ENCODE measurements at places on chromosomes 16 and 17. TPM values are rescaled to one million over a fixed set of nuclear protein-coding genes. Genes with fewer than 3 reads are reported as not detected.

NPIPB13 gene
- total RNA-seq = 8.3 TPM

ZG16 gene
- 9.9 TPM for total RNA-seq

DNA sequence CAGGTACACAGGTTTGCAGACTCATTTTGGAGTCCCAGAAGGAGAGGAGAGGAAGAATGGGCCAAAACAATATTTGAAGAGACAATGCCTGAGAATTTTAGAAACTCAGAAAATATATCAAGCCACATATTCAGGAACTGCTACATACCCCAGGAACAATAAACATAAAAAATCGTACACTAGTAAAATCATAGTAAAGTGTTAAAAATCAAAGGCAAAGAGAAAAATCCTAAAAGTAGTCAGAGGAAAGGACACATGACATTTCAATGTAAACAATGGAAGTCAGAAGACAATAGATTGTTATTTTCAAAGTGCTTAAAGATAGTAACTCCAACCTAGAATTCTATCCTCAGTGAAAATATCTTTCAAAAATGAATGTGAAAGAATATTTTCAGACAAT lies 28.5 kb upstream of the NACA2 start:
- no peak for DNase-seq

DNA sequence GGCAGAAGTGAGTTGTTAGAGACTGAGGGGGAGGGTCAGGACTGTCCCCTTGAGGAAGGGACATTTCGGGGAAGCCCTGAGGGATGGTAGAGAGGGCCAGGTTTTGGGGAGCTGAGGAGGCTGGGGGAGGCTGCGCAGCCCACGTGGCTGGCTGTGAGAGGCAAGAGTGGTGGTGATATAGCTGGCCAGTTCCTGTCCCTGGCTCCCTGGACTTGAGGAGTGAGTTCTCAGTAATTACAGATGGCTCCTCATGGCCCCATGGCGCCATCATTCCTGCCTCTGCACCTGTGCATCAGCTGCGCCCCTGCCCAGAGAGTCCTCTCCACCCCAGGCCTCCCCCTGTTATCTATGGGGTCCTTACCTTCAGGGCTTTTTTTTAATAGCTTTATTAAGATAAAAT lies 30.3 kb downstream of the MPRIP start:
- no peak for DNase-seq

DNA sequence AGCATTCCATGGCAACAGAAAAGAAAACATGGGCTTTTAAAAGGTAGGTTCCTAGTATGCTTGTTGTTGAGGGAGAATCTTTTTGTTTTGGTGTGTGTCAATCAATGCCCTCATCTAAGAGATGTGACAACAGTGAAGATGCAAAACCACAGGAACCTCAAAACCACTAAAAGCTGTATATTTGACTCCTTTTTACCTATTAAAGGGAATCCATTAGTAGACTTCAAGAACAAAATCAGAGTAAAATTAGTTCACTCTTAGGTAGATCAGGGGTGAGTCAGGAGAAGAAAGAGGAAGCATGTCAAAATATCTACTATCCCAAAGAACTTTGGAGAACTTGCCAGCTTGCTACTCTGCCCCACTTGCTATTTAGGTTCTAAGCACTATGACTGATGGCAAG lies 89.1 kb downstream of the CDK5R1 start:
- no peak for DNase-seq

GRCh38 chr17:64128787-64129514 lies 993 bp downstream of the ERN1 start:
- DNase-seq = peak; percentile 66

DNA sequence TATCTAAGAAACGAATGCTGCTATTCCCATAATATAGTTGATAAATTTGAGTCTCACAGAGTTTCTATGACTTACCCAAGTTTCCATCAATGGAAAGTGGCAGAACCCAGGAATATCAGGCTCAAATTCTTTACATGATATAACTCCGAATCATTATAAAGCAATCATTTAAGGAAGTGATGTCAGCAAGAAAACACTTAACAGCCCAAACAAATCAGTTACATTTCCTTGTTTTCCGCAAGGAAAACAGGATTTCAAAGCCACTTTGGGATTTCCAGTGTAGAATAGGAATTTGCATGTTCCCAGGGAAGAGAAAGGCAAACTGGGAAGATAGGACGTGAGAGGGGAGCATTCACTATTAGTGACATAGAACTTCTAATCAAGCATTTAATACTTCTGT lies 311.4 kb upstream of the GOT2 start:
- DNase-seq = no peak

DNA sequence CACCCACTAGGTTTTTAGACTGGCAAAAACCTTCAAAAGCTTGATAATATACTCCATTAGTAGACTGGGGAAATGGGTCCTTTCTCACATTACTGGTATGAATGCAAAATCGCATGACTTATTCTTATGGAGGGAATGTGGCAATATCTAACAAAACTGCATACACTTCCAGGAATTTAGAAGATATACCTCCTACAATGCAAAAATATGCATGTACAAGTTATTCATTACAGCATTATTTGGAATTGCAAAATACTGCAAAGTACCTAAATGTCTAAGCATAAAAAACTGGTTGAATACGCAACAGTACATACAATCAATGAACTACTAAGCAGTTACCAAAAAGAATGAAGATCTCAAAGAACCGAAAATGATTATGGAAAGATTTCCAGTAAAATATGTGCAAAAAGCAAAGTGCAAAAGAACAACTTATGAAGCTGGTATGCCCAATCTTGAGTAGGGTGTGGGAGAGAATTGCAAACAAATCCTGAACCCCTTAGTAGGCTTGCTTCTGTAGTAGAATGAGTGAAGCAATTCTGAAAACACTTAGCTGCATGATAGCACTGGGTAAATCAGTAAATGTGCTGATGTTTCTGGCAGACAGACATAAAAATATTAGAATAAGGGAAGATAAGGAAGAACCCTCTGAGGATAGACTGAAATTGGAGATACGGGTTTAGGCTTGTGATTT lies 180.1 kb downstream of the PARN start:
- no peak for DNase-seq

- DNase-seq = no peak
Measured at GRCh38 chr16:11687601-11688519, 19.6 kb downstream of the SNN start.

GRCh38 chr17:64066716-64067115 lies 46.3 kb upstream of the ICAM2 start:
- DNase-seq = peak; percentile 67

GRCh38 chr17:45131616-45132319 lies 547 bp downstream of the PLCD3 start:
- peak; percentile 70 for DNase-seq

GRCh38 chr16:10376229-10376628 lies 9.6 kb upstream of the ATF7IP2 start:
- no peak for DNase-seq

DNA sequence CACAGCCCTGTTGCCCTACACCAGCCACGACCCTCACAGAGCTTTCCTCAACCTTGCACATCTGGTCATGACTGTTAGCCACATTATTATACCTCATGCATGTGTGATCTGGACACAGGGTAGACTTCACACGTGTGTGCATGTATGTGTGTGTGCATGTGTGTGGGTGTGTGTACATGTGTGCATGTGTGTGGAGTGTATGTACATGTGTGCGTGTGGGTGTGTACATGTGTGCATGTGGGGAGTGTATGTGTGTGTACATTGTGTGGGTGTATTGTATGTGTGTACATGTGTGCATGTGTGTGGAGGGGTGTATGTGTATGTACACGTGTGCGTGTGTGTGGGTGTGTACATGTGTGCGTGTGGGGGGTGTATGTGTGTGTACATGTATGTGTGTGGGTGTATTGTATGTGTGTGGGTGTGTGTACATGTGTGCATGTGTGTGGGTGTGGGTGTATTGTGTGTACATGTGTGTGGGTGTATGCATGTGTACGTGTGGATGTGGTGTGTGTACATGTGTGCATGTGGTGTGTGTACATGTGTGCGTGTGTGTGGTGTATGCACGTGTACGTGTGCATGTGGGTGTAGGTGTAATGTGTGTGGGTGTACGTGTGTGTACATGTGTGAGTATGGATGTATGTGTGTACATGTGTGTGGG lies 130.2 kb downstream of the C16orf95 start:
- DNase-seq = no peak

DNA sequence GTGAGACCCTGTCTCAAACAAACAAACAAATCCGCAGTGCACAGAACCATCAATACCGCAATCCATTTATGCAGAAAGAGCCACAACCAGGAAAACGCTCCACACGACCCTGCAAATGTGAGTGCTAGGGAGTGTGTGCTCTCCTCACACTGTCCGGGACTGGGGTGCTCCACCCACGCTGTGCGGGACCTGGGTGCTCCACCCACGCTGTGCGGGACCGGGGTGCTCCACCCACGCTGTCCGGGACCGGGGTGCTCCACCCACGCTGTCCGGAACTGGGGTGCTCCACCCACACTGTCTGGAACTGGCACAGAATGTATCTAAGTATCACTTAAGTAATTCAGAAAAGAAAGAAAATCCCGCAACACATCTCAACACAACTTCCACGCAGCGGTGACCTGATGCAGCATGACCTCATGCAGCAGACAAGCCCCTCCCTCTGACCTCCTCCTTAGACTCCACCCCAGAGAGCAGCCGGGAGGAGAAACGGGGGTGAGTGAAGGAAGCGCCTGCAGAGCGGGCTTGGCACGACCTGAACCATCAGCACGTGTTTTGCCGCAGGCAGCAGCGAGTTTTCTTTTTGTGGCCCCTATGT lies 38.5 kb downstream of the ZNF276 start:
- no peak for DNase-seq
